HAP-1 (cell line): ENCODE measurements at places on chromosomes 3 and 15.

- no peak for DNase-seq
Observed at GRCh38 chr3:86046436-86047136, 944.4 kb downstream of the VGLL3 start.

- DNase-seq = no peak
Observed at GRCh38 chr15:75675579-75676404, 28.1 kb downstream of the SNX33 start.

DNA sequence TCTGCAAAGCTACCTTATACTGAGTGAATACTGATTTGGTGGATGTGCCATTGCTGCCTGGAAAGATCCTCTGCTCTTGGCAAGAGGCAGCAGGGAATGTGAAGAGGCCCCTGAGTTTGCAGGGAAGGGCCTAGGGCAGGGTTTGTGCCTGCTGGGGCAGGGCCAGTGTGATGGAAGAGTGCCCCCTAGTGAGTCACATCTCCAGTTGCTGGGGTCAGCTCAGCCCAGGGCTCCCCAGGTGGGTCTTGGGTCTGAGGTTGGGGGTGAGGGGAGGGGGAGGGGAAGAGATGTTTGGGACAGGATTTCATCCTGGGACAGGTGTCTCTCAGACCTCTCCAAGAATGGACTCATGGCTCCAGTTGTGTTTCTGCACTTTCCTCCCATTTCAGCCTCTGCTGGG is 4.1 kb upstream of the AMOTL2 start:
- DNase-seq = peak; percentile 24

- DNase-seq = peak; percentile 65
Observed at GRCh38 chr15:34038871-34039789, at the start of gene AVEN. Gene AVEN, minus strand, starts transcription at chr15:34039204. Its CDS starts 158 bp downstream, at chr15:34039046.

- peak; percentile 20 for DNase-seq
Observed at GRCh38 chr15:36798366-36798765, 218.9 kb downstream of the CDIN1 start.
